Activated naive CD8-positive, alpha-beta T cell treated with anti-CD3 and anti-CD28 coated beads, Interleukin-2, amount 50 U/mL, for 16 hours (primary cell): ENCODE measurements at places on chromosomes 4 and X.

DNA sequence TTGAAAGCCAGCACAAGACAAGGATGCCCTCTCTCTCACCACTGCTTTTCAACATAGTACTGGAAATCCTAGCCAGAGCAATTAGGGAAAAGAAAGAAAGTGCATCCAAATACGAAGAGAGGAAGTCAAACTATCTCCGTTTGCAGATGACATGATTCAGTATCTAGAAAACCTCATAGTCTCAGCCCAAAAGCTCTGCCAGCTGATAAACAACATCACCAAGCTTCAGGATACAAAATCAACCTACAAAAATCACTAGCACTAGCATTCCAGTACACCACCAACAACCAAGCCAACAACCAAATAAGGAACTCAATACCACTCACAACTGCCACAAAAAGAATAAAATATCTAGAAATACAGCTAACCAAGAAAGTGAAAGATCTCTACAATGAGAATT, 38.6 kb downstream of the COX7B2 start:
- no peak for DNase-seq

- DNase-seq: no peak
Observed at GRCh38 chrX:41382714-41383645, 49.0 kb downstream of the DDX3X start.

DNA sequence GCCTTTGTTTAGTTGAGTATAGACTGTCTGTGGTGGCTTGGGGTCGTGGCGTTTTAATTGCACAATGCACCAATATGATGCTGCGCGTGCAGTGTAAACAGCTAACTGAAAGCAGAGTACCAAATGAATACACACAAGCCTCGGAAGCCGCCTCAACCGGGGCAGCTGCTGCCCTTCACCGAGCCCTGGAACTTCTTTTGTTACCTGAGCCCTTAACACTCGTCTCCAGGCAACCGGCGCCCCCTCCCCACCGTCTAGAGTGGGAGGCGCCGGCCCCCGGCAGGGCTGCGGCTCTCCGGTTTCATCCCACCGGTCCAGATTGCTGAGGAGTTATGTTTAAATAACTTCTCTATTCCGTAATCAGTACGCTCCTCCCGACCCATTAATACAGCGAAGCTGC, 173.2 kb upstream of the TBL1X start:
- no peak for DNase-seq

GRCh38 chrX:19882066-19882775, 5.2 kb downstream of the SH3KBP1 start:
- no peak for DNase-seq

DNA sequence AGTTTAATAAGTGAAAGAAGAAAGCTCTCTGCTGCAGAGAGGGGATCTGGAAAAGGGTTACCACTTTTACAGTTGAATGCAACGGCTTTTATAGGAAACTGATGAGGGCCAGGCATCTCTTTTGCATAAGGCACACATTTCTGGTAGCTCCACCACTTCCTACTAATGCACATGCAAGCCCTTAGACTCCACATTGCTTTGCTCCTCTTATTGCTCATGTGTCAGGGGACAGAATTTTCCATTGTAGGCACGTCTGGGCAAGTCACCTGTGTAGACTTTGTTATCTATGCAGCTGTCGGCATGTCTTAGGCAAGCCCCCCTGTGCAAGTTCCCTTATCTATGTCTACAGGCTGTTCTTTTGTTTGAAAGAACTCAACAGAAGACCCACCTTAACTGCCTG, 294.6 kb upstream of the STS start:
- no peak for DNase-seq

DNA sequence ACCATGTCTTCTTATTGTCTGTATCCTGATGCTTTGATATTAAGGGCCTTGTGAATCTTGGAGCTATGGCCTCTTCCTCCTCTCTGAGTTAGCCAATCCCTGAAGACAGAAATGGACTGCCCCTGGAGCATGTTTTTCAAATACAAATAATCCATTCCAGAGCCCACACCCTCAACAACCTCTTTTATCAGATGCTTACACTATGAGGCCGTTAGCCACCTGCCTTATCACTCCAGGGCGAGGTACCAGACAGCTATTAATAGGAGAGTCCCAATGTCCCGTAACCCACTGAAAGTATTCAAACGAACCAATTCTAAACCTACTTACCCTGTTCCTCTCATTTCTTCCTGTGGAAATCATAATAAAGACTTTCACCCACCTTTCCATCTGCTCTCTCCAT, 165.0 kb downstream of the ARHGAP24 start:
- DNase-seq: no peak

DNA sequence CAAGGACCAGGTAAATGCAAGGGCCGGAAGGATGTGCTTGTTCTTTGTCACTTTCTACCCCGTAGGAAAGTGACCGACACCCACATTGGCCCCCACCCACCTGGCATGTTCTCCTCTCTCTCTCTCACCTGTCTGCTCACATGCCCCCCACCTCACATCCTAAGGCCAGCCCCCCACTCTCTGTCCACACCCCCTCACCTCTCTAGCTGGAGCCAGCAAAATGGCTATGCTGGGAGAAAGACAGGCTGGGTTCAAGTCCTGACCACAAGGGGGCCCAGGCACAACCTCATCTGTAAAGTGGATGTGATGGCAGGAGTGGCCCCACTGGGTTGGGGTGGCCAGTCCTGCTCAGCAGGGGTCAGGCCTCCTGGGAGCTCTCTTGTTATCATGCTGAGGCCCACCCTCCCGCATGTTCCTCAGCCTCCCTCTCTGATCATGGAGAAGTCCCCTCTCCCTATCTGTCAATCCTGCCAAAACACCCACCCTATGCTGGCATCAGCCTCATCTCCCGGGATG, 1.7 kb upstream of the PPP2R2C start:
- no peak for DNase-seq

- DNase-seq: no peak
Observed at GRCh38 chrX:43096830-43097229, 318.9 kb upstream of the PPP1R2C start.

GRCh38 chrX:121851033-121851432, 803.6 kb downstream of the GLUD2 start:
- no peak for DNase-seq

DNA sequence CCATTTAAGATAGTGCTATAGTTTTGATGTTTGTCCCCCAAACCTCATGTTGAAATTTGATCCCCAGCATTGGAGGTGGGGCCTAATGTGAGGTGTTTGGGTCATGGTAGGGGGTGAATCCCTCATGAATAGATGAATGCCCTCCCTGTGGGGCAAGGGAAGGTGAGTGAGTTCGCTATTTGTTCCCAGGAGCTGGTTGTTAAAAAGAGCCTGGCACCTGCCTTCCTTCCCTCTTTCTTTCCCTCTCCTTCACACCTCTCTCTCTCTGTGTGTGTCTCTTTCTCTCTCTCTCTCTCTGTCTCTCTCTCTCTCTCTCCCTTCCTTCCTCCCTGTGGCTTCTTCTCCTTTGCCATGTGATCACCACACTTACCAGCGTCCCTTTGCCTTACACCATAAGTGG, 160.7 kb downstream of the AASDH start:
- no peak for DNase-seq

DNA sequence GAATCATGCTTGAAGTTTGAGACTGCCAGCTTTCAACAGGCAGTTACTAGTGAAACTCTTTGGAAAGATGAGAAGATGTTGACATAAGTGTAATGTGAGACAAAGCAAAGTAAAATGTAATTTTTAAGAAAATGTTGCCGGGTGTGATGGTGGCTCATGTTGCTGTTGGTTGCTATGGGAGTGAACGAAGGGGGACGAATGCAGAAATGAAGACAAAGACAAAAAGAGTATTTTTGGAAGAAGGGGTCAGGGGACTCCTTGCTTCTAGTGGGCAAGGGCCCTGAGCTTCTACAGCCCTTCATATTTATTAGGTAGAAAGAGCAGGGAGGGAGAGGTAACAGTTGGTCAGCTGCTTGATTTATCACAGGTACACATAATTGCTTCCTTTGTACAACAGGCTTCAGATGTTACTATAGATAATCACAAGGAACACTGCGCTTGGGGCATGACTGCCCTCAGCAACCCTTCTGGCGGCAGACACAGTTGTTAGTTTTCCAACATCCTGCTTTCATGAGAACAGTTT, 11.9 kb upstream of the UGDH start:
- DNase-seq: no peak

DNA sequence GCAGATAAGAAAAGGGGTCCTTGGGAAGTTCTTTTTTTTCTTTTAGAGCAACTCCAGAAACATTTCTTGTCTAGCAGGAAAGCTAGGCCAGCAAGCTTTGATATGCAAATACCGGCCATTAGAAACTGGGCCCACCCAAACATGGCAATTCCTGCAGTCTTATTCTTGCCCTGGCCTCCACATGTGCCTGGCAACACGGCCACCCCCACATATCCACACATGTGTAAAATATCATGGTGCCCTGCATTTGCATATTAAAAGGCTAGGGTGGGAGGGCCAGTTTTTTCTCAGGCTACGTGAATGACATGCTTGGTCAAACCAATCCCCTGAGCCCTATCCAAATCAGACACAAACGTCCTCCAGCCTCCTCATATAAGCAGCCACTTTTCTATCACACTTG, 171.7 kb upstream of the ZCCHC13 start:
- no peak for DNase-seq

GRCh38 chr4:137510557-137511265, 21.6 kb downstream of the PCDH18 start:
- DNase-seq: no peak

DNA sequence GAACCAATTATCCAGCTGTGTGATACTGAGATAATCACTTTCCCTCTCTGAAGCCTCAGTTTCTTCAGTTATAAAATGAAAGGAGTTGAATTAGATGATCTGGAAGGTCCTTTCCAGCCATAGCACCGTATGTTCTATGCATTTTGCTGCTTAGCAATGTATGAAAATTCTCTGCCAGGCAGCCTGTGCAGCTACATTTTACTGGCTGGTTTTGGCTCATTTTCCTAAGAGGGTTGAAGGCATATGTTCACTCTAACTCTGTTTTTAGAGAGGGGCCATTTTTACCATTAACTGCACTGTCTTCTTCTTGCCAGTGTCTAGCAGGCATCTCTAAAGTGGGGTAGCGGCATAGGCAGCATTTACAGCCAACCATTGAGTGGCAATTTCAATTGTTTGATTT, 26.1 kb downstream of the TRPC5 start:
- DNase-seq: no peak

- DNase-seq: no peak
Observed at GRCh38 chr4:26135331-26135730, 185.5 kb upstream of the RBPJ start.
